ENCODE measurements at places on chromosomes 1 and 21.

GRCh38 chr21:43373362-43374227, 53.3 kb downstream of the SIK1 start:
- DNase-seq: no peak

- DNase-seq: no peak
These were observed 20.0 kb downstream of the MEF2D start for GRCh38 chr1:156480411-156481192.

DNA sequence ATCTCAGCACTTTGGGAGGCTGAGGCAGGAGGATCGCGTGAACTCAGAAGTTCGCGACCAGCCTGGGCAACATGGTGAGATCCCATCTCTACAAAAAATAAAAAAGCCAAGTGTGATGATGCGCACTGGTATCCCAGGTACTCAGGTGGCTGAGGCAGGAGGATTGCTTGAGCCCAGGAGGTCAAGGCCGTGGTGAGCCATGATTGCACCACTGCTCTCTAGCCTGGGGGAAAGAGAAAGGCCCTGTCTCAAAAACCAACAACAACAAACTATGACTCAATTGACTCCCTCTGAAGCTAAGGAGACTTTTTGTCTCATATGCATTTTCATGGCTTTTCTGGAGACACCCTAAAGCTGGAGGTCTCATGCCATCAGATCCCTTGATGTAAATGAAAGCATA, 118.8 kb downstream of the CCDC185 start:
- no peak for DNase-seq

DNA sequence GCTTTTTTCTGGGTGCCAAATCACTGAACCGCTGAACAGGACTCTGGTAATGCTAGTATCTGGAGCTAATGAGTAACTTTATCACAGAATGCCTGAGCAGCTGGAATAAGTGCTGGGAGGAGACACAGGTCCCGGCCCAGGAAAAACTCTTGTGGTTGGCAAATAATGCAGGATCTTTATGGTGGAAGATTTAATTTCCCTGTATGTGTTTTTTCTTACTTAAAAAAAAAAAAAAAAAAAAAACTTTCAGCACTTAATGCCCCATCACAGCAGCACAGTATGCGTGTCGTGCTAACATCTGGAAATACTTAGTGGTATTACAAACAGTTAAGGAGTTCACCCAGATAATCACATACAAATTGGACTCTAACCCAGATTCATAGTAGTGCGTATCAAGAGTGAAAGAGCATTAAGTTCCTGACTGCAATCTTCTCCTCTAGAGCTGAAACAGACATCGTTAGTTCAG, 220.7 kb downstream of the TOMM20 start:
- no peak for DNase-seq

- DNase-seq: no peak
These were observed 23.0 kb downstream of the RGS1 start for GRCh38 chr1:192598589-192598988.

DNA sequence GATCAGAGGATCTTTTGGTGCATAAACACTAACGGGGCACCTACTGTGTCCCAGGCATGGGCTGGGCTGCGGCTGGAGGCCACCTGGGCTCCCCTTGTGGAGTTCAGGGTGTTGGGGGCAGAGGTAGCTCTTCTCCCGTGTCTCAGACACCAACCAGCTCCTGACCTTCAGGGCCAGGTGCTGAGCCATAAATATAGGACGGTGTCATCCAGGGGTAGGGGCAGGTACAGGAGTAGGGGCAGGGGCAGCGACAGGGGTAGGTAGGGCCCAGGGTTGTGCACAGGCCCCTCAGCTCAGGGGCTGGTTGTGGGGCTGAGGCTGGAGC, 18.0 kb upstream of the LRRC3 start:
- no peak for DNase-seq

DNA sequence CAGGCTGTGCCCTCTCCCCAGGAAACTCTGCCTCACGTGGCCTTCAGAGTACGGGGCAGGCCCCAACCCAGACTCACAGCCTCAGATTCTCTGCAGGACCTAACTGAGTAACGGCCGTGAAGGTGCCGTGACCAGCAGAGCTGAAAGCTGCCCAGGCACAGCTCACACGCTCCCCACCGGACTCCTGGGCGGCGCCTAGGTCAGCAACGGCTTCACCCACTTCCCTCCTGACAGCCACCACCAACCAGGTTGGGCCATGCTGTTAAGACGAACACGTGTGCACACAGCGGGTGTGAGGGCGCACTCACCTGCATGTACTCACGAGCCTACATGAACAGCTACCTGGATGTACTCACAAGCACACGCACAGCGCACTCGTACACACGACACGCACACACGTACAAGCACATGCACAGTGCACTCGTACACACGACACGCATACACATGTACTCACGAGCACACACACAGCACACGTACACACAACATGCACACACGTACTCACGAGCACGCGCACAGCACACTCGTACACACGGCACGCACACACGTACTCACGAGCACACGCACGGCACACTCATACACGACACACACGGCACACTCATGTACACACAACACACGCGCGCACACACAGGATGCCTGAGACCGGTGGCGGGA, 8.7 kb upstream of the TNFRSF4 start:
- no peak for DNase-seq

DNA sequence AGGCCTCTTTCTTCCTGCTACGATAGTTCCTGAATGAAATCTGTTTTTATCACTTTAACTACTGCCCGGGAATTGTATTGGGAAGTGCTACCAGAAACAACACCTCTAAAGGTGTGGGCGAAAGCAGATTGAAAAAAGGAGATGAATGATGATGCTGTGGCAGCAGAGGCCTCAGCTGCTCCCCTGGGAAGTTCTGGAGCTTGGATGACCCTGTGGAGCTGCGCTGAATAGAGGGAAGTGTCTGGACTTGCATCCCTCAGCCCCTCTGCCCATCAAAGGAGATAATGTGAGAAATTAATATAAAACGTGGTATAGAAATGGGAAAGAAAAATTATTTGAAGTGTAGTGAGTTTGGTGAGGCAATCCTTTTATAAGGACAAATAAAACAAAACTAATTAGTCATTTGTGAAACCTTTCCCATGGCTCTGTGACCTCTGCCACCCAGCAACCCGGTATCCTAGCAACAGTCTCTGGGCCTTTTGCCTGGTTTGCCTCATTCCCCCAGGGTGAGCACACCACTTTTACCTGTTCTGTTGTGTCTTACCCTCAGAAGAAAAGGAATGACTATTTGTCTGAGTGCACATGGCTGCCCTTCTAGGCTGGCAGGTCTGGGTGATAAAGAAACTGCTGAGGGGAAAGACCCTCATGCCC, 21.3 kb downstream of the OVAAL start:
- DNase-seq: no peak

DNA sequence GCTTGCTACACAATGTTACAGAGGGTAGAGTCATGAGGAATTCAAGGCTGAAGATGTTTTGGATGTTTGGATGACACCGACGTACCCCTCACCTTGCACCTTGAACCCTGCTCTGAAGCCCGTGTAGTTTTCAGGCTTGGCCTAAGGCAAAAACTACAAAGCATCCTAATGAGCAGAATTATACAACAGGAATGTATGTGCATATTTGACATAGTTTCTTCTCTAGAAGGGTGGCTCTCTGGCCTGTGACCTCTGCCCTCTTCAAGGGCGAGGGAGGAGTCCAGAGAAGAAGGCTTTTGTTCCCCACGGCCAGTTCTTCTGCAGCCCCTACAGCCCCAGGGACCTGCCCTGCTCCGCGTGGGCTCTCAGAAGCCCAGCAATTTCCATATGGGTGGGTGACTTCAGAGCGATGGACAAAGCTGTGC, 43.3 kb downstream of the L1TD1 start:
- peak; percentile 29 for DNase-seq

- DNase-seq: no peak
These were observed 128.9 kb upstream of the ADAR start for GRCh38 chr1:154736841-154737240.

DNA sequence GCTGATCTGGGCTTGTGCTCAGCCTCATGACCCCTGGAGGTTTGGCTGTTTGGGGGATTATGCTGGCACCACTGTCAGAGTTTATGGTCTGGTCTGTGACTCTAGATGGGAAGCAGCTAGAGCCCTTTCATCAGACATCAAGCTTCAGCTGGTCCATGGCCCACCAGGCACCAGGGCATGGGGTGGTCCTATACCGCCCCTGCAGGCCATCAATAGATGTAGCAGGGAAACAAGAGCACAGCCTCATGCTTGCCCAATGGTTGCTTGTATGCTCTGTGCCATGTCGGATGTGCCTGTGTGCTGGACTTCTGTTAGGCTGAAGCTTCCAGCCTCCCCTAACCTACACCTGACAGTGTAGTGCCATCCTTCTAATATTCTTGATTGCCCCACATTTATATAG, 71.1 kb upstream of the CD34 start:
- peak; percentile 28 for DNase-seq

Measured in HAP-1 (cell line).